NCI-H187 treated with DMSO at 0.1 percent for 48 hours (cell line): ENCODE measurements at places on chromosomes 12 and 14.

GRCh38 chr12:20119596-20120402 is 248.5 kb upstream of the PDE3A start:
- DNase-seq: no peak

- DNase-seq: no peak
Observed at GRCh38 chr14:36905272-36905888, 243.7 kb downstream of the PAX9 start.

GRCh38 chr14:66038618-66039017 is 447.6 kb upstream of the CCDC196 start:
- DNase-seq: no peak

GRCh38 chr14:65791191-65791981 is 378.9 kb downstream of the FUT8 start:
- DNase-seq: no peak

- no peak for DNase-seq
Observed at GRCh38 chr14:90728951-90729350, 87.3 kb downstream of the TTC7B start.

DNA sequence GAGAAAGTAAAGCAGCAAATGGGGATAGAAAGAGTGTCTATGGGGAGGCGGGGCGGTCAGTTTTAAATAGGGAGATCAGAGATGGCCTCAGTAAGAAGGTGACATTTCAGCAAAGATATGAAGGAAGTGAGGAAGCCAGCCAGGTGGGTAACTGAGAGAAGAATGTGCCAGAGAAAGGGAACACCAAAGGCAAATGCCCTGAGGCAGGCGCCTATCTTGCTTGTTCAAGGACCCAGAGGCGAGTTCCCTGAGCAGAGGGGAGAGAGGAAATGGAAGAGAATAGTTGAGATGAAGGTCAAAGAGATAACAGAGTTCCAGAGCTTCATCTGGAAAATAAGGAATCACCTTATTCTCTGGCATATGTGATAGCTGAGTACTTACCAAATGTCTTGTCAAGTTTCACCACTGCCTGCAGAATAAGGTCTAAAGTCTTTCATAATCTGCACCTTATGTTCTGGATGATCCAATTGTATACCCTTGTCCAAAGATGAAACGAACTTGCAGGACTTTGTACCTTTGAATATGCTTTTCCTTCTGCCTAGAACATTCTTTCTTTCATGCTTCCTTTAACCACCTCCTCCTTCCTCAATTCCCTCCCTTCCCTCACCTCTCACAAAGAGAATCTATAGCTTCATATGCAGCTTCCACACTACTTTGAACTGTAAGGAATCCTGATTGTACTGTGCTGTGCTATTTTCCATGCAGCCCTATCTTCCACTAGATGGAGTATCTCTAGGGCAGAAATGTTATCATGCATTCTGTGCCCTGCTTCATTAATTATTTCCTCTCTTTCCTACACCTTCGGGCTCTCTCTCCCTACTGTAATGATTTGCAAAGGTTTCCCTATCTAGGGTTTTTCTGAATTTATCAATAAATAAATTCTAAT is 38.5 kb downstream of the GNPTAB start:
- no peak for DNase-seq

DNA sequence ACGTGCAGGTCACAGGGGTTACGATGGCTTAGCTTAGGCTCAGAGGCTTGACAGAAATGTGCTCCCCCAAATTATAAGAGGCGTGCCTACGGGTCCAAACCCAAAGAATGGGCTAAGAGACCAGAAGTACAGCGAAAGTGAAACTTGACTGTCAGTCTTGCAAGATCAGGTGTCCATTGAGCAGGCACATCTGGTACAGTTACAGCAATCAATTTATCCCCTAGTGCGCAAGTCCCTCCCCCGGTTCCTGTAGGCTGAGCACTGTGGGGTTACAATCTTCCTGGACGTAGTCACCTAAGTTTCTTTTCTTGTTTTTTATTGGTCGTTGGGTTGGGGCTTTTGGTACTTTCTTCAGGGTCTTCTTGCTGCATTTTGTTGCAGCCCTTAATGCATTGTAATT is 134.2 kb downstream of the UNC79 start:
- no peak for DNase-seq

DNA sequence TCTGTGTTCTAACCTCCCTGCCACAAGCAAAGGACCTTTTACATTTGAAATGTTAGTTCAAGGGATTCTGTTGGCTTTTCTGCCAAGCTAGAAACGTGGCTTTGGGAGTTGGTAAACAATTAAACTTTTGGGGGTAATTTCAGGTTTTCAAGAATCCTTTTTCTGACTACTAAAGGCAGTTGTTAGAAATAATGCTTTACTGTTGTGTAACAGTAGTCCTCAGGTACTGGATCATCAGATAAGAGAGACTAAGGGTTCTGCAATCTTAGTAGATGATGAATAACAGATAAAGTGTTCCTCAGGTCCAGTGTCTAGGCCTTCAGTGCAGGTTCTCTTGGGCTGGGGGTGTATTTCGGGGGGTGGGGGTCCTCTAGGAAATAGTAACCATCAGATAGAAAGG is 192.3 kb downstream of the SYNE2 start:
- DNase-seq: no peak
